Stimulated activated CD4-positive, alpha-beta T cell treated with anti-CD3 and anti-CD28 coated beads, Interleukin-12 subunit alpha, Interleukin-12 subunit beta, amount 100 ng/mL, for 24 hours (primary cell): ENCODE measurements at places on chromosomes 12 and 14.

DNA sequence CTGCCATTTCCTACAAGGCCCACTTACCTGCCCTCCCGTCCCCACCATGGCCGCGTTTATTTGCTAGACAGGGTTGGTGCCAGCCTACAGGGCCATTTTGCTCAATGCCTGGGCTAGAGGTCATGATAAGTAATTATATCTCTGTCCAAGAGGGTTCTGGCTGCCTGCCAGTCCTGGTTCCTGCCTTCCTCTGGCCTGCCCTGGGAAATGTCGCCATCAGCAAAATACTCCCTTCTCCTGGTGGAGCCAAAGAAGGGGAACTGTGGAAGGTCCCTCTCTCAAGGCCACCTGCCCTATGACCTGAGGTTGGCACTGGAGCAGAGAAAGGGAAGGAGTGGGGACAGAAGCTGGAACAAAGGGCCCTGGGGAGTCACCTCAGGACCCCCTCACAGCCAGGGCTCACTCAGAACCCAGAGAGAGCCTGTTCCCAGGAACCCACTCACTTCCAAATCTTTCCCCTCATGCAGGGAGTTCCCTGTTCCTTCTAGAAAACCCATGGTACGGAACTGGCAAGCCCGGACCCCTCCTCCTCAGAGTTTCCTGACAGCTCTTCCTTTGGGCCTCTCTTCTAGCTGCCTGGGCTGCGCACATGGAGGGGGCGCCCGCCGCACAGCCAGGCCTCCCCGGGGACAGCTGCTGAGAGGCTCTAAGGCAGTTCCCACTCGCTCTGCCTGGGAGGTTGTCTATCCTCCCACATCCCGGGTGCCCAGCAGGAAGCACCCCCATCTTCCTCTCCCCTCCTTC lies 280.5 kb downstream of the DPF3 start:
- DNase-seq = no peak

GRCh38 chr12:83896416-83896815 lies 1016.2 kb downstream of the SLC6A15 start:
- DNase-seq = no peak

GRCh38 chr14:22184157-22184829 lies 404.7 kb downstream of the DAD1 start:
- DNase-seq = no peak

- DNase-seq = no peak
Observed at GRCh38 chr12:93390549-93391297, 13.0 kb downstream of the NUDT4 start.
